ENCODE measurements at places on chromosomes 13 and 19. TPM values are rescaled to one million over a fixed set of nuclear protein-coding genes. Genes with fewer than 3 reads are reported as not detected.

The WDR88 gene
- not detected for total RNA-seq

The RFPL4AL1 gene
- not detected for total RNA-seq

The FOXA3 gene
- not detected for total RNA-seq

DNA sequence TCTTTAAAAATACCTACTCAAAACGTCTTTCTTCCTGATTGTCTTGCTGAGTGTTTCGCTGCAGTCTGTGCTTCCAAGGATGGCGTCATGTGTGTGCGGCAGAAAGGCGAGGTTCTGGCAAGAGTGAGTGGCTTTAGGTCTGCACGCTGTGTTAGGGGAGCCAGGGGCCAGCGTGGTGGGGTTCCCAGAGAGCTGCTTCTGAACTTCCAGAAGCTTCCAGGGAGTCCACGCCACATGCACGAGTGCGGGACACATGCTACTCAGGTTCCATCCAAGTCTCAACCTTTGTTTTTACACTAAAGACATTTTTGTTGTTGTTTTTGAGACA lies 67.9 kb downstream of the ATP11A start:
- DNase-seq, result no peak

GRCh38 chr19:16976446-16976845 lies 50.2 kb downstream of the CPAMD8 start:
- DNase-seq, result no peak
